HT1080 (cell line): ENCODE measurements at places on chromosomes 2 and 18. TPM values are rescaled to one million over a fixed set of nuclear protein-coding genes. Genes with fewer than 3 reads are reported as not detected.

Gene IL36RN
- total RNA-seq = not detected in 2 replicates

Gene RAB6D
- total RNA-seq = not detected in 2 replicates

Gene SCYGR6
- not detected in 2 replicates for total RNA-seq

Gene LBX2
- total RNA-seq = 0.84 and 4.0 TPM in 2 replicates

Gene DNAJC5G
- total RNA-seq = not detected in 2 replicates

Gene KIAA2012
- not detected in 2 replicates for total RNA-seq

Gene ALLC
- not detected in 2 replicates for total RNA-seq

Gene TMEM150A
- 7.0 and 9.7 TPM in 2 replicates for total RNA-seq

Gene ITGB6
- 0.05 and 0.33 TPM in 2 replicates for total RNA-seq

Gene NT5C1B
- total RNA-seq = not detected in 2 replicates

Gene CAPN14
- 0.03 and 0.24 TPM in 2 replicates for total RNA-seq
